Left colon (tissue), 2 donors: ENCODE measurements at places on chromosomes 1 and 21. TPM values are rescaled to one million over a fixed set of nuclear protein-coding genes. Genes with fewer than 3 reads are reported as not detected.

The COL6A2 gene
- total RNA-seq = 65.5 TPM

The PCBP3 gene
- total RNA-seq = 2.5 TPM

The CD84 gene
- total RNA-seq = 6.2 TPM

The SPATC1L gene
- total RNA-seq = 5.9 TPM

The CFAP141 gene
- total RNA-seq = not detected

The FAM177B gene
- total RNA-seq = 17.8 TPM

The ZNF670 gene
- 2.3 TPM for total RNA-seq

The PIAS3 gene
- total RNA-seq = 11.0 TPM

The SPOCD1 gene
- 0.79 TPM for total RNA-seq

The MUTYH gene
- total RNA-seq = 28.1 TPM

The OR6K3 gene
- not detected for total RNA-seq

GRCh38 chr1:160161965-160162705, 10.7 kb downstream of the ATP1A4 start:
- no peak for DNase-seq

GRCh38 chr1:6688757-6689156, 12.9 kb downstream of the DNAJC11 start:
- DNase-seq = no peak

- DNase-seq = no peak
Observed at GRCh38 chr1:8097077-8097799, 71.1 kb upstream of the ERRFI1 start.

- peak; percentile 83 for DNase-seq
Observed at GRCh38 chr1:201309416-201309815, 26.1 kb downstream of the PKP1 start.

- no peak for DNase-seq
Observed at GRCh38 chr1:48572646-48573258, 100.7 kb upstream of the SPATA6 start.

DNA sequence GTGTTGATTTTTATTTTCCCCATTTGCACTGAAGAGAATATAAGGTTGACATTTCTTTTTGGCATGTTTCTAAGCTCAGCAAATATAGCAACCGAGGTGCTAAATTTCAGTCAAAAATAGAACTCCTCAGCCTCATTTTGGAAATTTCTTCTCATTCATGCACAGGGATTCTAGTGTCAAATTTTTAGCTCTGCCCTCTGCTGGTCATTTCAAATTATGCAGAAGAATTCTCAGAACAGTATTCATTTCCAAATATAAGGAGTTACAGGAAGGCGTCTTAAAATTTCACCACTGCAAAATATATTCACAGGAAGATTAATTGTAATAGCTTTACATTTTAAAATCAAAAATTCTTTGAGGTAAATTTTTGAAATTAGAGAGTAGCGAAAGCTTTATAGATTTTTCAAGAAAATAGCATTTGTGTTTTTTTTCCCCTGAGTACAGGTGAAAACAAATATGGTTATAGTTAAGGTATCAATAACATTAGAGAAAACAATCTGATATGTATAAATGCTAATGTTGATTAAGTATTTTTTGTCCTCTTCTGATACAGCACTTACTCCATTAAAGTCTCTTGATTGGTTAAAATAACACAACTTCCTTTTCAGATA, 57.9 kb downstream of the FMN2 start:
- no peak for DNase-seq

DNA sequence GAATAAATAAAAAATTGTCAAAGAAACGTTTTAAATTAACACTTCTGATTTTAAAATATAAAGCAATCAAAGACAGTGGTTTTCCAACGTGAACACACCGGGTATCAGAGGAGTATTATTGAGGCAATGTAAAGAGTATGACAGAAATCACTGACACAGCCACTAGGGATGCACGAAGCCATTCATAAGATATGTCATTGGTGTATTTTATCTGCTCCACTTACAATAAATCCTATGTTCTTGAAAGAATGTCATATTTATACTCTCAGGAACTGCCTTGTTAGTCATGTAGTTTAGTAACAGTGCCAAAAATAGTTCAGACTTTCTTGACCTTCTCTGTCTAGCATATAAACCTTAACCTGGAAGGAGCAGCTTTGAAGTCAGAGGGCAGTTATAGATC, 835.0 kb upstream of the NCAM2 start:
- DNase-seq = no peak

GRCh38 chr1:77468949-77469710, 187.3 kb downstream of the AK5 start:
- DNase-seq = no peak

DNA sequence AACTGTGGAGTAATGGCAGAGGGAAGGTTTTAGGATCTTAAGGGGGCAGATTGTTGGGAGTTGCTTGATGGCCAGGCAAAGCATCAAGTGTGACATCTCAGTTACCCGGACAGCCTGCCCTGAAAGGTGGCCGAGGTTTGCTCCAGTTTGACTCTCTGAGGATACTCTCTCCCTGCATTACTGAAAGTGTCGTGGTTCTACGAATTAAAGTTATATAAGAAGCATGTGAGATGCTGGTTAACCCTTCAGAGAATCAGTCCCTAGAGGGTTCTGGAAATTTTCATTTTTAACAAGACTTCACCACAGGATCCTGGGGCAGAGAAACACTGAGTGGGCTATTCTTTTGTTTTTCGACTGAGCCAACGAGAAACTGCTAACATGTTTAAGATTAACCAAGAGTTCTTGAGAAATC, 689 bp upstream of the ZNF644 start:
- no peak for DNase-seq

- DNase-seq = peak; percentile 99
Observed at GRCh38 chr1:154973344-154974101, 958 bp upstream of the CKS1B start.

- DNase-seq = no peak
Observed at GRCh38 chr21:42568866-42569731, 55.4 kb downstream of the SLC37A1 start.

DNA sequence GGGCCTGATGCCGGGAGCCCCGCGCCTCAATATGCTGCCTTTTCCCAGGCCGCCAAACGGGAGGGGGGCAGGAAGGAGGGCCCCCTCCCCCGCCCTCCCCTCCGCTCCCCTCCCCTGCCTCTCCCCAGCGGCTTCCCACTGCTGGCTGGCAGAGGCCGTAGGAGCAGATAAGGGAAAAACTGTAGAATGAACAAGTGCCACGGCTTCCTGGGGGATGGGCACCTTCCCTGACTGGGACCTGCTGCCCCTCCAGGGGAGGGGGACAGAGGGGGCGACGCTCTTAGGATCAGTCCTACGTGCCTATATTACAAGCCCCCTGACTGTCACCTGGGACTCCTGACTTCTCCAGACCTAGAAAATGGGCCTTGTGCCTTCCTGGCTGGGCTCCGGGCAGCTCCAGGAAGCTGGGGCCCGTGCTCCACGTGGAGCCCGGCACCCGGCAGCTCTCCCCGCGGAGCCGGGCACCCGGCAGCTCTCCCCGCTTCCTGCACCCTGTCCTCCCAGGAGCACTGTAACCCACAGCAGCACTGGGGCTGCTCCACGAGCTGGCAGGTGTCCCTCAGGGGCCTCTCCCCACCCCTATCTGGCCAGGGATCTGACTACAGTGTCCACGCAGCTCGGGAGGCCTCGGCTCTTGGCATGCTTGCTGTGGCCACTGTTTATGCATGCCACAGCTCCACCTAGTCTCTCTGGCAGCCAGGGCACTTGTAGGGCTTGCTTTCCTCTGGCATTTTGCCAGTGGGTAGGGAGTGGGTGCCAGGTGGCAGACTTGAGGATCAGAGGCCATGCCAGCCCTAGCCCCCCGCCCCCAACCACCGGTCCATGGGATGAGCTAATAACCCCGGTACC, 674 bp upstream of the HES5 start:
- peak; percentile 65 for DNase-seq

DNA sequence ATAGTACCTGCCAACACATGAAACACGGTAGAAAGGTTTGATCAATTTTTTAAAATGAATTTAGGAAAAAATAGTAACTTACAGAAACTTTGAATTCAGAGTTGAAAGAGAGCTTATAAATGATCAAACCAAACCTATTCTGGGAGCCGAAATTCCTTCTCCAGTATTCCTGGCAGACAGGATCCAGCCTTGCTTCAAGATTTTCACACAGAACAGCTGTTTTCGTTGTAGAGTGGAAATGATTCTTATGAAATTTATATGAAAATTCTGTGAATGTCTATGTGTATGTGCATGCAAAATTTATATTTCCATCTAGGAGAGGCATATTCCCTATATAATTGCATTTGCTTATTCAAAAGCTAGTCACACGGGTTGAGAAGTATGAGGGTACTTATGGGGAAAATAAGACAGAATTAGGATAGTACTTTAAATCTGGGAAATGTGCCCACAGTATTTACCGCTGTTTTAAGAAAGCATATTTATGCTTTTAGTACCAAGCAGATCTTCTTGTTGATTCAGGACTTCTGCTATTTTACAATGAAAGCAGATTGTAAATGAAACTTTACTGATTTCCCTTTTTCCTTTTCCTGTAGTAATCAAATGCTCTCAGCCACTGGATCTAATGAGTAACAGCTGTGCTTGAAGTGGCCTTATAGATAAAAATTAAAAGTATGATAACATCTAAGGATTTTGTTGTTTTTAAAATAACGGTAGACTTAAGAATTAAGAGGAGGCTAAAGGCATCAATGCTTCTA, 30.4 kb downstream of the PRRX1 start:
- DNase-seq = no peak

GRCh38 chr1:26471498-26472319, 531 bp upstream of the HMGN2 start:
- DNase-seq = peak; percentile 74

DNA sequence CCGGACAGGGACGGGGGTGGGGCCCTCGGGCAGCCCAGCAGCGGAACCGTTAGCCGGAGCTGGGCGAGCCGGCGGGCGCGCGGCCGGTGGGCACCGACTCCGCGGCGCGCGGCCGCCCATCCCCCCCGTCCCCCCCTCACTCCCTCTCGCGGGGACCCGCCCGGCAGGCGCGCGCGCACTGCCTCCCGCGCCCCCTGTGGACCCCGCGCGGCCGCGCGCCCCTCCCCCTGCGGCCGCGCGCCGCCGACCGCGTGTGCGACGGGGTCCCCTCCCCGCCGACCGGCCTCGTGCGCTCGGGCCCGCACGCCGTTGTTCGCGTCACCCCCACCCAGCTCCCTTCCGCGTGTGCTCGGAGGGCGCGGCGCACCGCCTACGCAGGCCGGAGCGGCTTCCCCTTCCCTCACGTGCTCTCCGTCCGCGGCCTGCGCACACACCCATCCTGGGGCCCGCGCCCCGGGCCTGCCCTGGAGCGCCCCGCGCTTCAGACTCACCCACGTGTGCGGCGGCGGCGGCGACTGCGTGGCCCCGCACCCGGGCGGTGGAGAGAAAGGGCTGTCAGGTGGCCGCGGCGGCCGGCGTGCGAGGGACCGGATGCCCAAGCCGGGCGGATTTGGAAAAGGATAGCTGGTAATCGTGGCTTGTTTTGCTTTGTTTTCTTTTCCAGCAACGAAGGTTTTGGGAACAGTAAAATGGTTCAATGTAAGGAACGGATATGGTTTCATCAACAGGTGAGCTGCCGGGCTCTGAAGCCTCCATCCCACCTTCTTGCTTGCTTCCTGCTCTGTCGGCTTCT, 717 bp downstream of the YBX1 start:
- DNase-seq = peak; percentile 85

DNA sequence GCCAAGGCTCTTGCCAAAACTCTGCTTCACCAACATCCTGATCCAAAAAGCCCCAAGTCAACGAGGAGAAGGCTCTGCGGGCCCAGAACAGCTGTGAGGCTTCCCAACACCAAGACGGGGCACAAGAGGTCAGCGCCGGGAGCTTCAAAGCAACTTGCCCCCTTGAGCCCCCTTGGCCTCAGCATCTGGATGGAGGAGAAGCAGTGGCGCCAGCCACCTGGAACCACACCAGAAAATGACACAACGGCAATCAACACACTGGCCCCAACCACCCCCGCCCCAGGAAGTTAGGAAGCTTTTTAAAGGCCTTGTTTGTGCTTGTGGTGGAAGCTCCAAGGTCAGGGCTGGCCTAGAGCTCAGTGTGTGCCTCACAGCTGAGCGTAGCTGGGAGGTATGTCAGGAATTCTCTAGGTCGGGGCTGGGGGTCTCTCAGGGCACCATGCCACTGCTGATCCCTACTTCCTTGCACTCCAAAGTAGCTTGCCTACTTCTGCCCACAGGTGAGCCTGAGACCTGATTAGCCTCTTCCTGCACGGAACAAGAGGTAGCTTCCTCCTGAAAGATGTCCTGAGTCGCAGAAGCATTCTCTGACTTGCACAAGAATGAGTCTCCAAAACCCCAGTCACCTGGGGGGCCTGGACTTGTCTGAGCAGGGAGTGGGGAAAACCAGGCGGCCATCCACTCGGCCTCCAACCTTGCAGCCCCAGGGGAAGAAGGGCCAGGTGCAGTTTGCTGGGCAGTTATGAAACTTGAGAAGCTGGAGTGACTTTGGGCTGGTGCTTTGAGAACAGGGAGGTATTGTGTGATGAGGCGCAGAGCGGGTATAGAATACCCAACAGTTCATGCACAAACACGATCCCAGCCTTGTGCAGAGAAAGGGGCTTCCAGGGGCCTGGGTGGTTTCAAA, 9.7 kb upstream of the SRP9 start:
- peak; percentile 46 for DNase-seq
